A673 (cell line): ENCODE measurements at places on chromosomes 3 and 15. TPM values are rescaled to one million over a fixed set of nuclear protein-coding genes. Genes with fewer than 3 reads are reported as not detected.

GRCh38 chr3:75260-75659 lies 121.3 kb upstream of the CHL1 start:
- no peaks in the 10 kb centered on the region for H3K36me3 ChIP-seq
- no peak overlapping the region for H3K4me3 ChIP-seq
- no peaks in the 10 kb centered on the region for H3K27me3 ChIP-seq
- peak overlapping the region; percentile 64 for H3K27ac ChIP-seq
- peaks cover 14% of the 10 kb centered on the region for H3K4me1 ChIP-seq

GRCh38 chr3:47108546-47108945 lies 55.4 kb downstream of the SETD2 start:
- no peaks in the 10 kb centered on the region for H3K4me1 ChIP-seq
- H3K36me3 ChIP-seq, result peaks cover 9% of the 10 kb centered on the region
- H3K27me3 ChIP-seq, result no peaks in the 10 kb centered on the region
- H3K4me3 ChIP-seq, result no peak overlapping the region

GRCh38 chr3:103554451-103554850 lies 1119.6 kb downstream of the ZPLD1 start:
- no peak overlapping the region for H3K4me3 ChIP-seq
- H3K27me3 ChIP-seq, result no peaks in the 10 kb centered on the region
- H3K4me1 ChIP-seq, result no peaks in the 10 kb centered on the region
- no peak overlapping the region for H3K27ac ChIP-seq

DNA sequence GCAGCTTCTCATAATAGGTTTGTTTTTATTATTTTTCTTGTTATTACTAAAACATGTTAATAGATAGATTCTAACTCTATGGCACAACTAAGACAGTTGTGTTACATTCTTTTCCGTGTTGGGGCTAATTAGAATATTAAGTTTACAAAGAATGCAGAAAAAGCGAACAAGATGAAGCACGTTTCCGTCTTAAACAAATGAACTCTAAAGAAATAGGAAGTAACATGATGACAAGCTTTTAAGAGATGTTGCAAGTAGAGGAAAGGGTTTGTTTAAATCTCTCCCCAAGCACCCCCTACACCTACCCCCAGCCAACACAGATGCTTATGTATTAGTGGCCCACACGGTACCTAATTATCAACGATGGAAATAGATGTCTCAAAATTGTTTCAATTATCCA lies 207.1 kb downstream of the TP63 start:
- peak overlapping the region; percentile 90 for H3K27ac ChIP-seq
- H3K4me3 ChIP-seq, result peak overlapping the region; percentile 9
- H3K27me3 ChIP-seq, result no peaks in the 10 kb centered on the region
- H3K36me3 ChIP-seq, result no peaks in the 10 kb centered on the region
- peaks cover 71% of the 10 kb centered on the region for H3K4me1 ChIP-seq
- peak; percentile 78 for DNase-seq

DNA sequence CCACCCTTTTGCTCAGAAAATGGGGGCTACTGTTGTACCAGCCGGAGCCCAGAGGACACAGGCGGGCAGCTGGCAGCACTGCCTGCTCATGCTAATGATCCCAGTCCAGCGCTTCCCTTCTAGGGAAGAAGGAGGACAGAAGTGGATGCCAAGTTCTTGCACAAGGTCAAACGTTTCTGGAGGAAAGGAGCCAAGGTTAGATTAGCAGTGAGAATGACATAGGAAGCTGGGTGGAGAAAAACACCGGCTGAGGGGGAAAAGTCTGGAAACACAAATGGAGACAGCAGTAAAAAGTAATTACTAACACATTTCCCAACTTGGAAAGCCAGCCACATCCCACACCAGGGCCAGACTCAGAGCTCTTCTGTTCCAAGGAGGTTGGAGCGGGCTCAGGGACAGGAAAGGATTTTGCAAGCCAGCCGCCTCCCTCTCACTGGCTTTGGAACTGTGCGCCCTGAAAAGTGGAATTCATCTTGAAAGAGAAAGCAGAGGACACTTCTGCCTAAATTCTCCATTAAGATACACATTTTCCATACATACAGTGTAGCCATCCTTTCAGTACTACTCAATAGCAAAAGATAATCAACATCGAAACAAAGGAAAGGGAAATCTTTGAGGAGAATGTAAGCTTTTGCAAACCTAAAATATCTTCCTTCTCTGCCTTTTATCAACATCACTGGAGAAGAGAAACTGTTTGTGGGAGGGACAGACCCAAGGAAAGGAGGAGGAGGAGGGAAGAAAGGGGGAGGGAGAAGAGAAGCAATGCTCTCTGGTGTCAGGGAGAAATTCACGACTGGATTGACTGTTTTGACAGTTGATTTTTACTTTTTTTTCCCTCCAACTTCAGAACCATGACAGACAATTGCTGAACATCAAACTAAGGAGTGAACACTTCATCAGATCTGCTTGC lies 133.6 kb downstream of the CD47 start:
- H3K27me3 ChIP-seq, result no peaks in the 10 kb centered on the region
- DNase-seq, result no peak
- peaks cover 32% of the 10 kb centered on the region for H3K4me1 ChIP-seq
- no peak overlapping the region for H3K27ac ChIP-seq

GRCh38 chr3:62370112-62370857 lies 3.1 kb downstream of the FEZF2 start:
- no peaks in the 10 kb centered on the region for H3K4me1 ChIP-seq
- peaks cover 99% of the 10 kb centered on the region for H3K27me3 ChIP-seq
- H3K4me3 ChIP-seq, result no peak overlapping the region
- H3K36me3 ChIP-seq, result no peaks in the 10 kb centered on the region
- no peak for DNase-seq

- H3K4me3 ChIP-seq, result no peak overlapping the region
- no peaks in the 10 kb centered on the region for H3K36me3 ChIP-seq
Measured at GRCh38 chr15:39327005-39327730, 253.7 kb upstream of the THBS1 start.

GRCh38 chr3:150738688-150739087 lies 24.3 kb downstream of the SIAH2 start:
- peak overlapping the region; percentile 90 for H3K27ac ChIP-seq
- H3K4me1 ChIP-seq, result peaks cover 98% of the 10 kb centered on the region
- no peaks in the 10 kb centered on the region for H3K36me3 ChIP-seq
- no peaks in the 10 kb centered on the region for H3K27me3 ChIP-seq

GRCh38 chr3:2897821-2898220 lies 212.4 kb downstream of the IL5RA start:
- no peaks in the 10 kb centered on the region for H3K4me1 ChIP-seq
- H3K4me3 ChIP-seq, result no peak overlapping the region
- no peak for DNase-seq
- no peaks in the 10 kb centered on the region for H3K36me3 ChIP-seq
- no peak overlapping the region for H3K27ac ChIP-seq
- no peaks in the 10 kb centered on the region for H3K27me3 ChIP-seq

DNA sequence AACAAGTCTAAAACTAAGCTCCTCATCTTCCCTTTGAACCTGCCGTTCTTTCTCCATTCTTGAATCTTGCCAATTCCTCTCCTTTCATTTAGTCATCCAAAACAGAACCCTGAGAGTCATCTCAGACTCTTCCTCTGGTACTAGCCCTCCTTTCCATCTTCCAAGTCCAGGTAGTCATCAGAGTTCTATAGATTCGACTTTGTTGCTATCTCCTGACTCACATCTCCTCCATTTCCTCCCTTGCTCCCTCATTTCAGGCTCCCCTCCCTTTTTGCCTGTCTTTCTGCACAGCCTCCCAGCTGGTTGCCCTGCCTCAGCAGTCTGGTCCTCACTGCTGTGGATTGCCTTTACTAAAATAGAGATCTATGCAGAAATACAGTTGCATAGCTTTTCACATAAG lies 4.7 kb downstream of the ATG7 start:
- H3K27me3 ChIP-seq, result no peaks in the 10 kb centered on the region
- no peak overlapping the region for H3K4me3 ChIP-seq
- H3K36me3 ChIP-seq, result no peaks in the 10 kb centered on the region
- DNase-seq, result no peak

DNA sequence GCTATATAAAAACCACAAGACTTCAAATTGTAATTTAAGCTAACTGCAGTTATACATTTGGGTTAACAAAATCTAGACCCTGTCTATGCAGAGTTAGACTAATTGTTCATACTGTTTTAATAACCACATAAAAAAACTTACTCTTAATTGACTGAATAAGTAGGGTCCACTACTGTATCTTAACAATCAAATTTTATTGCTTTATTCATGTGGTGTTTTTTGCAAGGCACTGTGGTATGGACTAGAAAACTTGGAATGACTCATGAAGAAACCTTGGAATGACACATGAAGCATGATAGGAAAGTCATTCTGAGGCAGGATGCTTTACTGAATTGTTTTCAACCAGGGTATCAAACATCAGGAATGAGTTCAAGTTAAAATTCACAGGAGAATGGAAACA lies 2.3 kb downstream of the SERP1 start:
- no peaks in the 10 kb centered on the region for H3K27me3 ChIP-seq
- peaks cover 18% of the 10 kb centered on the region for H3K4me1 ChIP-seq
- no peak for DNase-seq
- H3K36me3 ChIP-seq, result peaks cover 30% of the 10 kb centered on the region

PLIN1 gene
- 0.30 and 0.46 TPM in 2 replicates for total RNA-seq

GPR160 gene
- total RNA-seq, result 6.7 and 11.2 TPM in 2 replicates

CCR9 gene
- not detected in 2 replicates for total RNA-seq

GRIP2 gene
- 0.43 and 0.76 TPM in 2 replicates for total RNA-seq

DMXL2 gene
- total RNA-seq, result 23.2 and 23.7 TPM in 2 replicates

GOLGA8J gene
- 0.22 TPM in 1 of 2 replicates, not detected in the other for total RNA-seq

EIF2B5 gene
- total RNA-seq, result 57.8 and 64.2 TPM in 2 replicates

PPP1R14D gene
- not detected in 2 replicates for total RNA-seq

IVD gene
- total RNA-seq, result 51.8 and 62.0 TPM in 2 replicates

NRG4 gene
- not detected in 2 replicates for total RNA-seq

ARPP21 gene
- total RNA-seq, result 0.17 TPM in 1 of 2 replicates, not detected in the other

CCDC71 gene
- total RNA-seq, result 10.4 and 10.6 TPM in 2 replicates

GDPGP1 gene
- 4.7 and 5.2 TPM in 2 replicates for total RNA-seq
